ENCODE measurements at places on chromosomes 7 and 10.

DNA sequence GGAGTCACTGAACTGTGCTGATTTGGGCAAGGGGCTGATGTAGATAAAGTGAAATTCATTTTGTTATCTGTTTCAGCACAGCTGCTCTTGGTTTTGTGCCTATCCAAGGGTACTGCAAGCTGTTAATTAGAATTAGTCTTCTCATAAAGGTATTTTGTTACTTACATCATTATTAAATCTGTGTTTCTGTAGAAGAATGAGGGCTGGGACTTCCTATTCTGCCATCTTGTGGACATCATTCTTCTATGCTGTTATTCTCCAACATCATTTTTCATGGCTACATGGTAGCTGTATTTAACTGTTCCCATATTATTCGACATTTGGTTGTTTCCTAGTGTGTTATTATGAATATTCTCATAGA is 76.2 kb upstream of the CCDC71L start:
- no peak for DNase-seq

DNA sequence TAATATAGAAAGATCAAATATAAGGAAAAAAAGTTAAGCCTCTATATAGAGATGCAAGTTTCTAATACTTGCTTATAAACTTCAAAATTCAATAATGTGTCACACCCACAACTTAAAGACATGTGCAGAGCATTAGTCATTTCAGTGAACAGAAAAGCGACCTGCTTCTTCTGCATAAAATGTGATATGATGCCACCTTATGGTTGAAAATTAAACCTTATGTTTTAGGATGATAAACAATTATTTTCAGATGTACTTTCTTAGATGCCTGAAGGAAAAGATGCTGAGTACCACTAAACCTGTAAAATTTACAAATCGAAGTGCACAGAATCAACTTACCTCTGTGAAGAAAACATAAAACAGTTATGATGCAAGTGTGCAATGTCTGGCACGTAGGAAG is 96.0 kb downstream of the MTERF1 start:
- no peak for DNase-seq

GRCh38 chr10:79563426-79563825 is 3.2 kb upstream of the SFTPA2 start:
- no peak for DNase-seq

DNA sequence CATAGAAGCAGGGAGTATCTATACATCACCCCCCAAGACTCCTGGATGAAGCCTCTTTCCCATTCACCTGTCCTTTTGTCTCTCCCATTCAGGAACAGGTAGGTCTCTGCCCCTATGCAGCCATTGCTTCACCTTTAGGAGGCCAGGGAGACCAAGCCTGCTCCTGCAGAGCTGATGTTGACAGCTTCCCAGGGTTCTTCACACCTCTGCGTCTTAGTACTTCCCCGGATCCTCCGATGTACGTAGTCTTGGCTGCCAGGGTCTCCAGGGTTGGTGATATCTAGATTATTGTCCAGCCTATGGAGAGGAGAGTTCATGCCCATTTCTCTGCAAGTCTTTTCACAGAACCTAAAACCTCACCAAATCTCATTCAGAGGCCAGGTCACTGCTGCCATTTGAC is 365.7 kb upstream of the KLF6 start:
- no peak for DNase-seq

- no peak for DNase-seq
These were observed 5.1 kb upstream of the OAT start for GRCh38 chr10:124423813-124424212.

- no peak for DNase-seq
These were observed 6.0 kb downstream of the WDR37 start for GRCh38 chr10:1061930-1062774.

GRCh38 chr7:141649865-141650634 is 51.9 kb downstream of the DENND11 start:
- DNase-seq: no peak

DNA sequence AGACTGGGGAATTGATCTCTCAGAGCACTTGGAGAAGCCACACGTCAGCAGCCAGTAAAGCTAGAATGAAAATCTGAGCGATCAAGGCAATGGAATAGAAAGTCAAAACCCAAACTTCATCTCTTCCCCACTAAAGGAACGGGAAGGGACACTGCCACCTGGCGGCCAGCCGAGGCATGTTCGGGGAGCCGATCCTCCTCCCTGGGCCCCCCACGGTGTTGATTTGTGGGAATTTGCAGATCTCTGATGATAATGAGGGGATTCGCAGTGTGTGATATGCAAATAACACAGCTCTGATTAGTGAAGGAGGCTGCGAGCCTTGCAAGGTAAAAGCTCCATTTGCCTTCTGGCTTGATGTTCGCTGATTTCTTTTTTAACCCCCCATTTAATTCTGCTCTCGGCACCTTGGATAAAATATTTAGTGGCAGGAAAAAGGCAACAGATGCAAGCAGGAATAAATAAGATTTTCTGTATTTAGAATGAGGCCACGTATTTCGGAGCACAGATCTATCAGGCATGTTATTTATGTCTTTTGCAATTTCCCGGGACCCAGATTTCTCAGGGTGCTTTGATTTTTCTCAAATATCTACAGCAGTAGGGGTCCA is 258.6 kb downstream of the PAXIP1 start:
- DNase-seq: no peak

DNA sequence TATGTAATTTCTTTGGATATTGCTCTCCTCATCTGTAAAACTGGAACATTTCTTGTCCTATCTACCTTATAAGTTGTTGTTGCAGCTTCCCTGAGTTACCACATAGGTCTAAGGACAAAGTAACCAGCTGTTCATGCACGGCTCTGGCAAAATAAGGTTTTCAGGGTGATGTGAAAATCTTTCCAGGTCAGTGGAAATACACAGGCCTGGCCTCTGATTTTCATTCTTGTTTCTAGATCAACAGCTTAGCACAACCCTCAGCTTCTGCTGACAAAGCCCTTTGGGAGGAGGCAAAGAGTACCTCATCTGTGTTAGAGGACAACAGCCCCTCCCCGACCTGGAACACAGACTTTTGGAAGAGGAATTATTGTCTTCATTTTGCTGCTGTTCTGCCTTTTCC is 117.5 kb upstream of the AGK start:
- no peak for DNase-seq

DNA sequence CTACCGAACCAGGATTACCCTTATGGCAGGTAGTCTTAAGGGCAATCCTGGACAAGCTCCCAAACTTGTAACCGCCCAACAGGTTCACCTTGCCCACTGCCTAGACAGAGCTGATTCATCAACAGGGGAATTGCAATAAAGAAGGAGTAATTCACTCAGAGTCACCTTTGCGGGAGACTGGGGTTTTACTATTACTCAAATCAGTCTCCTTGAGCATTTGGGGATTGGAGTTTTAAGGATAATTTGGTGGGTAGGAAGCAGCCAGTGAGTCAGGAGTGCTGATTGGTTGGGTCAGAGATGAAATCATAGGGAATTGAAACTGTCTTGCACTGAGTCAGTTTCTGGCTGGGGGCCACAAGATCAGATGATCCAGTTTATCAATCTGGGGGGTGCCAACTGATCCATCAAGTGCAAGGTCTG is 25.3 kb downstream of the HK1 start:
- DNase-seq: no peak

GRCh38 chr7:81672872-81673271 is 97.0 kb downstream of the HGF start:
- no peak for DNase-seq

DNA sequence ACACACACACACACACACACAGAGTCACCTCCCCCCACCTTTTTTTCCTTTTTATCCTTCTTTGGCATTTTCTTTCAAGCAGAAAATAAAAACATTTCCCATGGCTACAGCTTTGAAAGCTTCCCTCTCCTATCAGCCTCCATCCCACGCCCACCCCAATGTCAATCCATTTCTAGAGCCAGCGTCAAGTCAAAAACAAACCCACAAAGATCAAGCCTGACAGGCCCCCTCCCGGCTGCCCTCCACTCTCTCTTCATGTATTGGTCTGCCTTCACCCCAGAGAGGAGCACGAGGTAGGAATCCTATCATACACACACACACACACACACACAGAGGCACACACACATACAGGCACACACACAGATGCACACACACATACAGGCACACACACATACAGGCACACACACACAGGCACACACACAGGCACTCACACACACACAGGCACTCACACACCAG is 8.0 kb upstream of the TNRC18 start:
- DNase-seq: no peak

GRCh38 chr10:42112331-42113157 is 525.8 kb downstream of the ZNF33B start:
- DNase-seq: no peak

GRCh38 chr7:44347546-44348114 is 22.2 kb upstream of the CAMK2B start:
- DNase-seq: no peak

- no peak for DNase-seq
These were observed 13.2 kb downstream of the STAM start for GRCh38 chr10:17657103-17657500.

- no peak for DNase-seq
These were observed 48.7 kb upstream of the PTPRZ1 start for GRCh38 chr7:121824276-121824675.

GRCh38 chr10:46092524-46093081 is 46.5 kb upstream of the MSMB start:
- DNase-seq: no peak

DNA sequence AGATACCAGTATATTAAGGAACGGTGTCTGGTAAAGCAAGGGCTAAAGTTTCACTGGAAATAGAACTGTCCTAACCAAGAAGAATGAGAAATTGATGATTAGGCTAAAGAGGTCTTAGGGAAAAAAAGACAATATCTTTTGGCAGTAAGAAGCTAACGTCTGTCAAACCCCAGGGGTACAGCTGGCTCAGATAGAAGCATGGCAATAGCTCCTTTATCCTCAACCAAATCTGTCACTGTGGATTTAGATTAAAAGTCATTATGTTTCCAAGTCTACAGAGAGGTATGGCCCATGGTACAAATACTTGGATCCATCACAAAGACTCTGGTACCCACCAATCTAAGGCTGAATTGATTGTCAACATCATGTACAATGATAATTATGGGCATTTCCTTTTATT is 8.6 kb upstream of the SLC16A9 start:
- no peak for DNase-seq

DNA sequence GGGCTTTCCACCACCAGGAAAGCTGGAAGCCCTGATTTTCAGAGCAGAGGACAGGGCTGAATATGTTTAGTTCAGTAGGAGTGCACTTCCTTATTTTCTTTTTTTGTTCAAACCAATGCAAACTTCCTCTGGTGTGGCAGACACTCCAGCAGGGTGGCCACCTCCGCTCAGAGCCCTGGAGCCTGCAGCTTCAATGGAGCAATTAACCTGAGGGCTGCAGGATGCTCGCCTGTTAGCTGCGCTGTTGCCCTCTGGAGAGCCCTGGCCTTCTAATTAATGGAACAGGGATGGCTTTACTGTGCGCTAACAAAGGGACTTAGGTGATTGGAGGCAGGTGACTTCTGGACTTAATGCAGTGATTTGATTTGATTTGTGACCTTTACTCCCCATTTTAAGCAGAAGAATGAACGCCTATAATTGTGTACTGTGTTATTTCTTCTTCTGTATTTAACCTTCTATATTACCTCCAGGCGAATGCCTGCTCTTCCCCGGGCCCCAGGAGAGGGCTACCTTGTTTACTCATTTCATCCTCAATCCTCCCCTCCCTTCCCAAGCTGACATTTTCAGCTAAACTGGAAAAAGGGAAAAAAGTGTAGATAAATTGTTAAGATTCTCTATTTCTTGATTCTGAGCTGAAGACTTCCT is 123.0 kb upstream of the CTBP2 start:
- DNase-seq: no peak

DNA sequence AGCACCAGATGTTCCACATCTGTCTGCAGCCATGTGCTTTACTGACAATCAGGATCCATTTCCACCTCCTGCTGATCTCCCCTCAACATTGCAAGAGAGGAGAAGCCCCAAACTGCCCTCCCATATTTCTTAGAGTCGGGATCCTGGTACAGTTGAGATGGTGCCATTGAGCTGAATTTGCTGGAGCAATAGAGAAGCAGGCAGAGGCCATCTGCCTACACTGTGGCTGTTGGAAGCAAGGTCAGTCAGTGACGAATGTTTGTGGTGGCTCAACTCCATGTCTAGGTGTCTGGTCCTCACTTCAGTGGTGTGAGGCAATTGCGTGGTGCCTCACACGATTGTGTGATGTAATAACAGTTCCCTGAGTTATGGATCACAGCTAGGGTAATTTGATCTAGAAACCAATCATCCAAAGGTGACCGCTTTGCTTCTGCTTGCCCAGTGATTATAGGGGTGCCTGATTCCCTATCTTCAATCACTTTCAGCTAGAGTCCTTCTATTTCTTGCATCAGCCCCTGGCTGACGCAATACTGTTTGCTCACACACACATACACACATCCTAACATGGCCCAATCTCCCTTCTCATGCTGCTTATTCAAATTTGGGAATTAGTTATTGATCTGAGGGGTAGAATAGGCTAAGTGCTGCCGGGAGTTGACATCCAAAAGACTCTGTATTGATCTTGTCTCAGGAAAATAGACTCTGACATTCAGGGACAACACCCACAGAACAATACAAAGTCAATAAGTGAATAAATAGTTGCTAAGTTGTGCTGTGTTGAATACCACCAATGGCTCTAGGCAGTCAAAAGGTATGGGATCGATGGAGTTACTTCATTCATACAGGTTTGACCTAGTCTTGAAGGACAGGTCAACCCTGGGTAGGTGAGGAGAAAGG is 46.1 kb upstream of the SLC35B4 start:
- no peak for DNase-seq

- DNase-seq: no peak
These were observed 208.5 kb downstream of the PTEN start for GRCh38 chr10:88071879-88072278.

DNA sequence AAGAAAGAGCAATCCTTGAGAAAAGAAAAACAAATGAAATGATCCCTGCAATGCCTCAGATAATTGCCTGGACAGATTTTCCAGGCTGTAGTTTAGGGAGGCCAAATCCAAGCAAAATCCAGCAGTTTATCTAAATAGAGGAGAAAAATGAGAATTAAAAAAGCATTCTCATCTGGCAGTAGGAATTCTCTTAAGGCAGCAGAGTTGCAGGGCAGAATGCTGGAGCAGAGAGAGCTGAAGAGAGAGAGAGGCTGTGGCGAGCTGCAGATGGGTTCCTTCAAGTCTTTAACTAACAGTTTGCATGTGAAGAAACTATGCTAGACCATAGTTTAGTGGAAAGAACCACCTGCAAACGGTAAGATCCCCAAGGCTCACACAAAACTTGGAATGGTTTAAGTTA is 6.0 kb upstream of the LIPA start:
- DNase-seq: no peak

DNA sequence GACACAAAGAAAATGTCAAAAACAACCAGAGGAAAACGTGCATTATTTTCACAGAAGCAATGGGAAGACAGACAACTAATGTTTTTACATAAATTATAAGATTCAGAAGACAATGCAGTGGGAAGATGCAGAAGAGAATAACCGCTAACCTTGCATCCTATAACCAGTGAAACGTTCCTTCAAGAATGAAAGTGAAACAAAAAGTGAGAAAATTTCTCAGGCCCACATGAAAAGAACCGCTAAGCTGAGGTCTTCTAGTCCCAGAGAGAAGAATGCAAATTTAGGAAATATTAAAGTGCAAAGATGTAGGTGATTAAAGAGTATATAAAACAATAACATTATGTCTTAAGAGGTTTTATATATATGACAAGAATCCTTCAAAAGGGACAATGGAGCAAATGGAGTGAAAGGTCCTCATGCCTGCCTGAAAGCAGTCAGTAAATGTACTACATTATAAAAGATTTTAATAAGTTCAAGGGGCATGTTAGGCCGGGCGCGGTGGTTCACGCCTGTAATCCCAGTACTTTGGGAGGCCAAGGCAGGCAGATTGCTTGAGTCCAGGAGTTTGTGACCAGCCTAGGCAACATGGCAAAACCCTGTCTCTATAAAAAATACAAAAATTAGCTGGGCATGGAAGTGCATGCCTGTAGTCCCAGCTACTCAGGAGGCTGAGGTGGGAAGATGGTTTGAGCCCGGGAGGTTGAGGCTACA is 43.1 kb upstream of the DDC start:
- no peak for DNase-seq

All from activated CD8-positive, alpha-beta memory T cell treated with anti-CD3 and anti-CD28 coated beads for 1 hour (primary cell).